ENCODE measurements at places on chromosomes 3 and 15. TPM values are rescaled to one million over a fixed set of nuclear protein-coding genes. Genes with fewer than 3 reads are reported as not detected.
A peak's percentile ranks its signal among the peaks of the same experiment; 100 is the strongest.

HESX1 gene
- 2.5 TPM for total RNA-seq

- no peak overlapping the region for H3K27ac ChIP-seq
- no peak overlapping the region for H3K4me3 ChIP-seq
- no peak for DNase-seq
- H3K27me3 ChIP-seq: no peaks in the 10 kb centered on the region
- H3K36me3 ChIP-seq: no peaks in the 10 kb centered on the region
These were observed 57.8 kb downstream of the NCEH1 start for GRCh38 chr3:172653004-172653572.

- no peaks in the 10 kb centered on the region for H3K27me3 ChIP-seq
- H3K4me1 ChIP-seq: no peaks in the 10 kb centered on the region
- no peak overlapping the region for H3K4me3 ChIP-seq
- no peak for DNase-seq
- no peaks in the 10 kb centered on the region for H3K36me3 ChIP-seq
- no peak overlapping the region for H3K27ac ChIP-seq
These were observed 147.5 kb downstream of the LRTM1 start for GRCh38 chr3:54780336-54780735.

- no peaks in the 10 kb centered on the region for H3K27me3 ChIP-seq
- DNase-seq: peak; percentile 72
- peaks cover 8% of the 10 kb centered on the region for H3K4me1 ChIP-seq
These were observed 1.1 kb downstream of the TKT start for GRCh38 chr3:53254509-53255422.

DNA sequence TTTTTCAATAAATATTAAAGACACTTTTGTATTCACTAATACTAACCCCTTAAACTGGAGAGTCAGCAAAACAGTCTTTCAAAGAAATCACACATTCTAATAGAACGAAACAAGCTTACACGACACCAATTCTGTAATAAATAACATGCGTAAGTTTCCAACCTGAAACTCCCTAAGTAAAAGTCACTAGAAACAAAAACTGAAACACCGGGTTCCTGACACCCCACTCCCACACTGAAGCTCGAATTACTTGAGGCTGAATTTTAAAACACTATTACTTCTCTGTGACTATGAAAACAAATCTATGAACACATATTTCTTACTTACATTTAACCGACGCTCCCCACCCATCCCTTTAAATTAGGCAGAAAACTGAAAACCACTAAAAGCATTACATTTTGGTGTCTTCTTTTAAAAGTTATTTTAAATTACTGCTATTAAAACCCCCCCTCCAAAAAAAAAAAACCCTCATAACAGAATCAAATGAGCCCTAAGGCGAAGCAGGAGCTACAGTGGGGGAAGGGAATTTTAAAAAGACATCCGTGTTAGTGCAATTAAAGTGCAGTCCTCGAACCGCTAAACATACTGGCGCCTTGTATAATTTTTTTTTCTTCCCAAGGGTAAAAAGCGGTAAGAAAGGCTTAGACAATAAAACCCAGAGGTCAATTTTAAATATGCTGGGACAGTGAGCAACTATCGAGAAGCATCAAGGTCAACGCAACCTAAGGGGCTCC lies 878 bp downstream of the SPPL2A start:
- peak overlapping the region; percentile 79 for H3K4me3 ChIP-seq
- H3K36me3 ChIP-seq: no peaks in the 10 kb centered on the region
- H3K4me1 ChIP-seq: peaks cover 9% of the 10 kb centered on the region
- no peak for DNase-seq
- peak overlapping the region; percentile 88 for H3K27ac ChIP-seq

DNA sequence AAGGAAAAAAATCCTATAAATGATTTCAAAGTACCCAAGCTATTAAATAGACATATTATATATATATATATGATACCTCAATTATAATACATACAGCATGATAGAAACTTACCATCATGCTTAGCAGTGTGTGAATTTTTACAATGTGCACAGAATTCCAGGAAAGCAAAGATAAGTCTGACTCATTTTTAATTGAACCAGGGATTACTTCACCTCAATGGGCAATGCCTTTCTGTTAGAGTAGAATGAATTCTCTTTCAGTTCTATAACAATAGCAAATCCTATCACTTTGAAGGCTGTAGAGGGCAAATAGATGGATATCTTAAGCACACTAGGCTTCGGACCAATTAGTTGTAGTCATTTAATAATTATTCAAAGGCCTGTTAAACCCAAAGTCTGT lies 54.8 kb upstream of the P3H2 start:
- DNase-seq: peak; percentile 25
- no peaks in the 10 kb centered on the region for H3K4me1 ChIP-seq
- H3K4me3 ChIP-seq: no peak overlapping the region

DNA sequence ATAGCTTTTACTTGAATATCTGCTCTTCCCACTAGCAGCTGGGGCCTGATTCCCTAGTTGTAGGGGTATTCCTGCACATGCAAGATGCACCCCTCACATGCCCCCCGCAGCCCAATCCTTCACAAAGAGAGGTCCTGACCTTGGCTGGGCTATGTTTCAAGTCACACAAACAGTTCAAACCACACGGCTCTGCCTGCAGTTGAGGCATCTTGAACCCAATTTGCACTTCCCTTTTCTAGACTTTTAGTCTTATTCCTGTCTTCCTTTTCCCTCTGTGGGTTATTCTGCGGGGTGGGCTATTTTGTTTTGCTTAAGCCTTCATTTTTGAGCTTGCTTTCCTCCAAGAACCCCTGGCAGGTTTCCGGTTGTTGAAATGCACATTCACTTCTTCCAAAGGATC lies 13.3 kb upstream of the CCR1 start:
- no peak overlapping the region for H3K27ac ChIP-seq
- no peak for DNase-seq

- H3K27me3 ChIP-seq: no peaks in the 10 kb centered on the region
- peaks cover 20% of the 10 kb centered on the region for H3K4me1 ChIP-seq
- no peak for DNase-seq
- H3K27ac ChIP-seq: no peak overlapping the region
- no peak overlapping the region for H3K4me3 ChIP-seq
- no peaks in the 10 kb centered on the region for H3K36me3 ChIP-seq
These were observed 51.5 kb downstream of the CTNNB1 start for GRCh38 chr3:41250825-41251224.

GRCh38 chr3:146685050-146685814 lies 80.1 kb upstream of the PLSCR5 start:
- no peaks in the 10 kb centered on the region for H3K4me1 ChIP-seq
- H3K27ac ChIP-seq: no peak overlapping the region
- DNase-seq: no peak
- no peak overlapping the region for H3K4me3 ChIP-seq
- no peaks in the 10 kb centered on the region for H3K27me3 ChIP-seq

DNA sequence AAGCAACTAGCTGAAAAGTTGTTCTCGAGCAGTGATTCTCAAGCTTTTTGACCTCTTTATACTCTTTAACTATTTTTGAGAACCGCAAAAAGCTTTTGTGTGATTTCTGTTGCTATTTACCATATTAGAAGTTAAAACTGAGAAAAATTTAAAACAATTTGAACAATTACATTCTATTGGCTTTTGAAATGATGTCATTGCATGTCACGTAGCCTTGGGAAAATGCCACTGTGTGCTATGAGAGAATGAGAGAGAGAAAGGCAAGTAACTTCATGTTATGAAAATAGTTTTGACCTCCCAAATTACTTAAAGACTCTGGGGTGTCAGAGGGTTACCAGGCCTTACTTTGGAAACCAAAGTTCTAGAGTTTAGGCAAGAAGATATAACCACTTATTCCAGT lies 8.0 kb downstream of the USP13 start:
- no peak overlapping the region for H3K4me3 ChIP-seq
- no peaks in the 10 kb centered on the region for H3K36me3 ChIP-seq
- no peak overlapping the region for H3K27ac ChIP-seq
- peaks cover 40% of the 10 kb centered on the region for H3K4me1 ChIP-seq
- DNase-seq: no peak
- no peaks in the 10 kb centered on the region for H3K27me3 ChIP-seq

- no peaks in the 10 kb centered on the region for H3K4me1 ChIP-seq
- H3K36me3 ChIP-seq: no peaks in the 10 kb centered on the region
- H3K27ac ChIP-seq: no peak overlapping the region
- DNase-seq: no peak
- no peak overlapping the region for H3K4me3 ChIP-seq
These were observed 29.0 kb downstream of the GOLM2 start for GRCh38 chr15:44317423-44318058.

GRCh38 chr3:86968244-86968932 lies 22.6 kb downstream of the VGLL3 start:
- H3K36me3 ChIP-seq: no peaks in the 10 kb centered on the region
- no peak for DNase-seq
- H3K27me3 ChIP-seq: no peaks in the 10 kb centered on the region
- no peak overlapping the region for H3K4me3 ChIP-seq
- H3K27ac ChIP-seq: no peak overlapping the region
- H3K4me1 ChIP-seq: no peaks in the 10 kb centered on the region

All from cardiac muscle cell (in vitro differentiated cells and primary cell).